ENCODE measurements at places on chromosomes 2 and 18.

DNA sequence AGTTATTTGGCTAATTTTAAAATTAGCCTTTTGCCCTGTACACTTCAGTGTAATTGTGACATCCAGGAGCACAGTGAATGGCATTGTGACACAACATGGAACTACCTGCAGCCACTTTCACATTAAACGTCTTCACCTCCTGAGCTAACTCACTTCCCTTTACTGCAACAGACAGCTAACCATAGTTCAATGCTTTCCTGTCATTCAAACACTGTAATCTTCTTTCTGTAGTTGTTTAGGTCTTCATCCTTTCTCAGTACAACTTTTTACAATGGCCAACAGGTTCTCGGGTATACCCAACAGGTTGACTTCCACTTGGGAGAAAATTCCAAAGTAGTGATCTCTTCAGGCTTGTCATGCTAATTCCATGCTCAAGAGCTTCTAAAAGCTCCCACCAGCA is 8.6 kb upstream of the AGPS start:
- DNase-seq = no peak

DNA sequence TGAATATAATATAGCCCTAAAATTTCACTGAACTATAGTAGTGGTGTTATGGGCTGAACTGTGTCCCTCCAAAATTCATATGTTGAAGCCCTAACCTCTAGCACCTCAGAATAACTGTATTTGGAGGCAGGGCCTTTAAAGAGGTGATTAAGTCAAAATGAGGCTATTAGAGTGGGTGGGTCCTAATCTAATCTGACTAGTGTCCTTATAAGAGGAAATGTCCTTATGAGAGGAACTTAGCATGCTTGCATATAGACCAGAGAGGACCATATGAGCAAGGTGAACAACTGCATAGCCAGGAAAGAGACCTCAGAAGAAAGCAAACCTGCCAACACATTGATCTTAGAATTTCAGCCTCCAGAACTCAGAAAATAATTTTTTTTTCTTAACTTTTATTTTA is 238.4 kb downstream of the ZEB2 start:
- DNase-seq = no peak

DNA sequence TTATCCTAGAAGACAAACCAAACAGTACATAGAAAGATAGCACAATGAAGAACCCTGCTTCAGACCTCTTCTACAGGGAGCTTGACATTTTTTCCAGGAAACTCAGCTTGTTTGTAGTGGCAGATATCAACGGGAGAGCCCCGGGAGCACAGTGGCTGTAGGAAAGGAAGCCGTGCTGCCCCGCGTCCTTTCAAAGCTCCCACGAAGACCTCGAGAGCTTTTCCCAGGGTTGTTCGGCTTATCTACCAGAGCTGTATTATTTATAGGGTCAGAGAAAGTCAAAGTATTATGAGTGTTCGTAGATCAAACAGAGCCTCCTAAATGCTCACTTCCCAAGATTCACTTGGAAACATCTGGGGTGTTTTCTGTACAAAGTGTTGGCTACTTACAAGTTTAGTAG is 167.1 kb upstream of the COPS8 start:
- no peak for DNase-seq

DNA sequence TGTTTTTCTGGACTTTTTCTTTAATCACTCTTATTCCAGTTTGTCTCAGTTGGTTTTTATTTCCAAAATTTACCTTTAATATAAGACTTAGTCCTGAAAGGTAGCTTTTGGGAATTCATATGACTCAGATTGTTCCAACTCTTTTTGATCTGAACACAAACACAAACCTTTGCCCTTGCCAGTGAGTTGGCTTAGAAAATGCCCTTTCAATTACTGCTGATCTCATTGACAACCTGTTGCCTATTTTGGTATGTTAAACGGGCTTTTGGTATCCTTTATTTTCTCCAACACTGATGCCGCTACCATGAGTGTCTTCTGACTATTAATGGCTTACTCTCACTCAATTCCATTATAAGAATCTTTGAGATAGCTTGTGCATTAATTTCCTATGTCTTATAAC is 143.4 kb downstream of the GULP1 start:
- DNase-seq = no peak

DNA sequence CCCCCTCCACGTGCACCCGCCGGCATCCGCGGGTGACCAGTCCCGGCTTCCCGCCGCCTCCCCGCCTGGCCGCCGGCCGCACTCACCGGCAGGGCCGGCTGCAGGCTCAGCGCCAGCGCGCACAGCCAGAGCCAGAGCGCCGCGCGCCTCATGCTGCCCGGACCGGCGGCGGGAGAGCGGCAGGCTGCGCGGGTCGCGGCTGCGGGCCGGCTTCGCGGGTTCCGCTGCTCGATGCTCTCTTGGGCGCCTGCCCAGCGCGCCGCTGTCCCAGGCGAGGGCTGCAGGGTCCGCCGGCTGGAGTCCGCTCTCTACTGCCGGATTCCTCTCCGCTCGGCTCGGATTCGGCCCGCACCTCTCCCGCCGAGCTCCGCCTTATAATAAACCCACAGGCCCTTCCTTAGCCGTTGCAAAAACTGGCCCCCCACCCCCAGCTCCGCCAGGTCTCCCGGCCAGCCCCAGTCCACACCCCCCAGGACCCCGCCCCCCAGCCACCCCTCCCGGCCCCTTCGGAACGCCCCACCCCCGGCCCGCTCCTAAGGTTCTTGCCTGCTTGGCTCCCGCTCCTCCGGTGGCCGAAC is at the start of gene SDC1:
SDC1 (minus strand) TSS at position 415 of the 578 bp plus-strand sequence; CDS start at position 152, 263 bp downstream.
- peak; percentile 13 for DNase-seq

- no peak for DNase-seq
These were observed 19.5 kb downstream of the B3GNT7 start for GRCh38 chr2:231415029-231415428.

GRCh38 chr2:102268510-102269199 is 42.7 kb upstream of the IL1RL1 start:
- DNase-seq = no peak

DNA sequence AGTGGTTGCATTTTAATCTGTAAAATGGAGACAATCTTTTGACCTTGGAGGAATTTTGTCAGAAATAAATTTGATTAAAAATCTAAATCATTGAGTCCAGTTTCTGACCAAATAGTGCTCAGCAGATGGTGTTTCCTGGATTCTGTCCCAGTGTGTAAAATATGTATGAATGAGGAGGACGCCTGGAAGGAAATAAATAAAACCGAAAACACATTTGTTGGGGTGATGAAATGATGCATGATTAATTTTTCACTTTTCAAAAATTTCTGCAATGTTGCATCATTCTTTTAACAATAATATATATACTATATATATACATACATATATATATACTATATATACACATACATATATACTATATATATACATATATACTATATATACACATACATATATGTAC is 261.1 kb upstream of the TRIB2 start:
- DNase-seq = no peak

DNA sequence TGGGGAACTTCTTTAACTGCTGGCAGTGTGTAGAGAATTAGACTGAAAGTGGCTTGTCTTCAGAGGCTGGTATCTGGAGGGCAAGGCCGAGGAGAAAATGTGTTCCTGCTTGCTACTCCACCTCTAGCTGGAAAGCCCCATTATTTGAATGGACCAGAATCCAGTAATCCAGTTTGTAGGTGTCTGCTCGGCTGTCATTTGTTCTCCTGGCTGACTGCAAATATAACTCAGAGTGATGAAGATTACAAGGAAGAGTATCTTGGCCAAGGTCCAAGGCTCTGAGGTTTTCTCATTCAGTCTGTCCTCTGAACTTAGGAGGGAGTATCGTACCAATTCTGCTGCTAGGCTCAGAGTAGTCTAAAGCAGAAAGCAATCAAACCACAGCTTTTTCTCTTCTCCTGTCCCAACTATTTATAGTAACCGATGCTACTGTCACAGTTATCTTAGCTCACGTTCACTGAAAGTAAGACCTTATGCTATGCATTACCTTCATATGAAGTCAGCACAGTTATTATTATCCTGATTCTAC is 228.6 kb downstream of the SETBP1 start:
- no peak for DNase-seq

DNA sequence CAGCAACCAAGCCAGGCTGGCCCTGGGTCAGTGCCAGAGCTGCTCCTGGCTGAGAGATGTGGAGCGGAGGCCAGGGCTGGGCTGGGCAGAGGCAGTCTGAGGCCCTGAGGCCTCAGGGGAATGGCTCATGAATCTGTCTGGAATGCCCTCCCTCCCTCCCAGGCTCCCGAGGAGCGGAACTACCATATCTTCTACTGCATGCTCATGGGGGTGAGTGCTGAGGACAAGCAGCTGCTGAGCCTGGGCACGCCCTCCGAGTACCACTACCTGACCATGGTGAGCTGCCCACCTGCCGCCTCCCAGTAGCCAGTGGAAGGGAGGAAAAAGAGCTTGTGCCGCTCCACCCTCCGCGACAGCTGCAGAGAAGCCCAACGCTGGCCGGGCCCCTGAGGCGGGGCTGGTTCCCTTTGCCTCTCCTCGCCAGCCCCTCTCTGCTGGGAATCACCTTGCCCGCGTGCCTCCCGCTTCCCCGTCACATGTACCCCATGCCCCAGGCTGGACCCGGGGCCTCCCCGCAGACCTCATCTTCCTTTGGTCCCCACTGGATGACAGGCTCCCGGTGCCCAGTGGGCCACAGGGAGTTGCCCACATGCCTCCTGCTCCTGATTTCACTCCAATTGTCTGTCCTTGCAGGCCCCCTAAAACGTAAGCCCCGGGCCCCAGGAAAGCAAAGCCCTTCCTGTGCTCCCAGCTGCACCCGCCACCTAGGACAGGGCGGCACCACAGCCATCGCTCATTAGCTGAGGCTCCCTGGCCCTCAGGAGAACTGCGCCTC is 41.1 kb downstream of the MYO7B start:
- no peak for DNase-seq

DNA sequence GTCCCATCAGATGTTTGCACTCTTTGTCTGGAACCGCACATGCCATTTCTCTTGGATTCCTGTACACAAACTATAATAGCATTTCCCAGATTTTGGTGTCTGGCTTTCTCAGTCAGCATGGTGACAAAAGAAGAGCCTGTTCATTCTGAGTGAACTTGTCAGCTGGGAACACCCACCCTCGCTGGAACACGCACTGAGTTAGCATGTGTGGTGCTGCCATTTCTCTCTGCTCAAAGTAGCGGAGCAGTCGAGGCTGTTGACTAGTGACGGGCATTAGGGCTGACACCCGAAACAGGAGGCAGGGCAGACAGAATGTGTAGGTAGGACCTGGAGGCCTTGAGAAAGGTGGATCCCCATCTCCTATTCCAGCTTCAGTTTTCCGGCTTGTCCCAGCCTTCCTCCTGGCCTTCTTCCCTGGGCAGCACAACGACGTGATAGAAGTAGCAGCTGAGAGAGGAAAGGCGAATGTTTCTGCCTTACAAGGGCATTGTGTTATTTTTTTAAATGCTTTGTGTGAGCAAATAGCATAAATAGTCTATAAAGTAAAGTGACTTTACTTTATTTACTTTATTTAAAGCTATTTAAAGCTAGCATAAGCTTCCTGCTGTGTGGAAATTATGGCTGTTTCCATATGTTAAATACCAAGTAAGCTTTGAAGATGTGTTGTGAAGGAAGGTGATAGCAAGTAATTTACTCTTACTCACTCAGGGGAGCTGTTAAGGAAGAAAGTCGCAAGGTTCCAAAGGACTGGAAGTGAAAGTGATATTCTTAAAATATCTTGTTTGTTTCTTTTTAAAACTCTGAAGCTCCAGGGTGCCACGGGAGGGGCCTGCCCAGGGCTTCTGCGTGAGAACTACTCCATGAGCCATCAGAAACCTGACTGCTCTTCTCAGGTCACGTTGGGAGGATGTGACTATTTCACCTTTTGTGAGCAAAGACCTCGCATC is 272.6 kb downstream of the NEDD4L start:
- DNase-seq = no peak

DNA sequence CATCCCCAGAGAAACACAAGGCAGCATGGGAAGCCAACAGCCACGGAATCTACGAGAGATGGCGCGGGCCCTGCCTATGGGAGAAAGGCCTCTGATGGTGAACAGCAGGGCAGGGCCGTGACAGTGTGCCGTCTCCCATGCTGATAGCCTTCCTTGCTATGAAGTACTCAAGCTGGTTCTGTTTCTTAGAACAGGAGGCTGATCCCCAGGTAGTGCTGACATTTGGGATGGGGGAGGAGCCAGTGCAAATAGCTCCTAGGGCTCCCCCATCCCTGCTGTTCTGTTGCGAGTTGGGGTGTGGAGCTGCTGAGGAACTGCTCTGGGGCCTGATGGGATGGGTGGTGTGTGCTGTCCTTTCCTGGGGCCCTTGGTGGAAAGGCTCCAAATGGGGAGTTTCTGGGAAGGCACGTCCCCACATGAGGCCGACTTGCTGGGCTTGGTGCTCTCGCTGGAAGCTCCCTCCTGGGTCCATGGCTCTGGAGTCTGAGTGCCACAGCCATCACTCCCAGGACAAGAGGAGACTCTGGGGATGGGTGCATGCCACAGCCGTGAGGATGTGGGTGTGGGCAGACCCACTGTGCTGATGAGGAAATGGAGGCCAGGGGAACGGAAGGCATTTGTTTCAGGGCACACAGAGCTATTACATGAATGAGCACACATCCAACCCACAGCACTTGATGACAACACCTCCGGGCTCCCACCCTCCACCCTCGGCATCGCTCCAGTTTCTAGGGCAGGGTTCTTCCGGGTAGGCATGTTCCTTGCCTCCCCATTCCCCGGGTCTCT is 246.8 kb downstream of the HDAC4 start:
- DNase-seq = no peak

DNA sequence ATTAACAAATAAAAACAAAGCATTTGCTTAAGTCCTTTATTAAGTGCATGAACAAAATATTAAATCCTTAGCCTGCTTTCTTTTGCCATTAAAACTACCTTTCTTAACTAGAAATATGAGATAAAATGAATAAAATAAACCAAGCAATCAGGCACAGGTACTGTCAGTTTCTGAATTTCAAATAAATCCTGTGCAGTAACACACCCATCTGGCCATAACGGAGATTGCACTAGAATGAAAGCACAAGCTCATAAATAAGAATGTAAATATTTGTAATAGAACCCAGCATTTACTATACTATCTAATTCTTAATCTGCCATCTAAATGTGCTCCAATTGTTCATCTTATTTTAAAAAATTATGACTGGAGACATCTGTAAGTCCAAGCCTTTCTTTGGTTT is 31.9 kb downstream of the PRKRA start:
- no peak for DNase-seq

DNA sequence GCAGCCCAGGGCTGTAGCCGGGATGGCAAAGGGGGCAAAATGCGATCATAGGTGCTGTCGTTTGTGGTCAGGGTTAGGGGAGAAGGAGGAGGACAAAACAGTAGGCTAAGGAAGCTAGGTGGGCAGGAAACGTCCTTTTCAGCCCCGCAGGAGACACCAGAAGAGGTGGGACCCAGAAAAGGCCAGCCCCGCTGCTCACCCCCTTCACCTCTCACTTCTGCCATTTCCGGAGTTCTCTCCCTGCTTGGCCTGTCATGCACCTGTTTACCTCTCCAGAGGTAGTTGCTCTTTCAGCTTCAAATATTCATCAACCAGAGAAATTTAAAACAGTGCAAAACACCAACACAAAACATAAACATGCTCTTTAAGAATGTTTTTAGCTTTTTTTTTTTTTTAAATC is 849 bp downstream of the AQP4 start:
- DNase-seq = no peak

GRCh38 chr18:66727991-66728390 is 124.1 kb upstream of the CDH19 start:
- DNase-seq = no peak

- no peak for DNase-seq
These were observed 647.9 kb downstream of the PLCL1 start for GRCh38 chr2:198452327-198452726.
